ENCODE measurements at places on chromosomes 12 and 14. TPM values are rescaled to one million over a fixed set of nuclear protein-coding genes. Genes with fewer than 3 reads are reported as not detected.

DNA sequence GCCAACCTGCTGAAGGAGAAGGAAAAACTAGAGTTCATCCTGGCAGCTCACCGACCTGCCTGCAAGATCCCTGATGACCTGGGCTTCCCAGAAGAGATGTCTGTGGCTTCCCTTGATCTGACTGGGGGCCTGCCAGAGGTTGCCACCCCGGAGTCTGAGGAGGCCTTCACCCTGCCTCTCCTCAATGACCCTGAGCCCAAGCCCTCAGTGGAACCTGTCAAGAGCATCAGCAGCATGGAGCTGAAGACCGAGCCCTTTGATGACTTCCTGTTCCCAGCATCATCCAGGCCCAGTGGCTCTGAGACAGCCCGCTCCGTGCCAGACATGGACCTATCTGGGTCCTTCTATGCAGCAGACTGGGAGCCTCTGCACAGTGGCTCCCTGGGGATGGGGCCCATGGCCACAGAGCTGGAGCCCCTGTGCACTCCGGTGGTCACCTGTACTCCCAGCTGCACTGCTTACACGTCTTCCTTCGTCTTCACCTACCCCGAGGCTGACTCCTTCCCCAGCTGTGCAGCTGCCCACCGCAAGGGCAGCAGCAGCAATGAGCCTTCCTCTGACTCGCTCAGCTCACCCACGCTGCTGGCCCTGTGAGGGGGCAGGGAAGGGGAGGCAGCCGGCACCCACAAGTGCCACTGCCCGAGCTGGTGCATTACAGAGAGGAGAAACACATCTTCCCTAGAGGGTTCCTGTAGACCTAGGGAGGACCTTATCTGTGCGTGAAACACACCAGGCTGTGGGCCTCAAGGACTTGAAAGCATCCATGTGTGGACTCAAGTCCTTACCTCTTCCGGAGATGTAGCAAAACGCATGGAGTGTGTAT is 2.4 kb downstream of the FOS start:
- H3K27me3 ChIP-seq, result no peaks in the 10 kb centered on the region
- H3K27ac ChIP-seq, result no peak overlapping the region
- DNase-seq, result no peak
- H3K36me3 ChIP-seq, result peaks cover 9% of the 10 kb centered on the region
- peaks cover 11% of the 10 kb centered on the region for H3K4me1 ChIP-seq
- H3K4me3 ChIP-seq, result no peak overlapping the region

DNA sequence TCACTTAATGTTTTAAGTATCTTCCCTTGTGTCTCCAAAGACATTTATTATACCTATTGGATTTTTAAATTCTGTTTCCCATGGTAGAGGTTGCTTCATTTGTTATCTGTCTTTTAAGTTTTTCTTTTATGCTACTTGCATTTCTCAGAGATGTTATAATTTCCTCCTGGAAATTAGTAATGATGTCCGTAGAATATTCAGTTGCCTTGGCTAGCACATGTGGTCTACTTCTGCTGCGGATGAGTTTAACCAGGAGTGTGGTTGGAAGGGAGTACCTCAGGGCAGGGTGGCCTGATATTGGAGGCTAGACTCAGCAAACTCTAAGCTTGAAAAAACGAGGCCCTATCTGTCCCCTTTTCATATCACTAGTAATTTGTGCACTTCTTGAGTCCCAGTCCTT is 8.8 kb upstream of the EVL start:
- no peak overlapping the region for H3K4me3 ChIP-seq
- H3K36me3 ChIP-seq, result no peaks in the 10 kb centered on the region
- no peaks in the 10 kb centered on the region for H3K27me3 ChIP-seq
- peaks cover 9% of the 10 kb centered on the region for H3K4me1 ChIP-seq
- no peak overlapping the region for H3K27ac ChIP-seq

DNA sequence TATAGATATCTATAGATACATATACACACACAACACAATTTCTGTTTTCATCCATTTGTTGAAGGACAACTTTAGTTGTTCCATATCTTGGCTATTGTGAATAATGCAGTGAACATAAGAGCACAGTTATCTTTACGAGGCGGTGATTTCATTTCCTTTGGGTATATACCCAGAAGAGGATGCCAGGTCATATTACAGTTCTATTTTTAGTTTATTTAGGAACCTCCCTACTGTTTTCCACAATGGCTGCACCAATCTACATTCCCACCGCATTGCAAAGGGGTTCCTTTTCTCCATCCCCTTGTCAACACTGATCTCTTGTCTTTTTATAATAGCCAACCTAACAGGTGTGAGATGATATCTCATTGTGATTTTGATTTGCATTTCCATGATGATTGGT is 143.4 kb upstream of the ARHGAP5 start:
- peak overlapping the region; percentile 69 for H3K27ac ChIP-seq
- H3K4me1 ChIP-seq, result peaks cover 21% of the 10 kb centered on the region
- peak; percentile 76 for DNase-seq
- no peak overlapping the region for H3K4me3 ChIP-seq
- H3K36me3 ChIP-seq, result no peaks in the 10 kb centered on the region

Gene SLC17A8
- total RNA-seq, result not detected

DNA sequence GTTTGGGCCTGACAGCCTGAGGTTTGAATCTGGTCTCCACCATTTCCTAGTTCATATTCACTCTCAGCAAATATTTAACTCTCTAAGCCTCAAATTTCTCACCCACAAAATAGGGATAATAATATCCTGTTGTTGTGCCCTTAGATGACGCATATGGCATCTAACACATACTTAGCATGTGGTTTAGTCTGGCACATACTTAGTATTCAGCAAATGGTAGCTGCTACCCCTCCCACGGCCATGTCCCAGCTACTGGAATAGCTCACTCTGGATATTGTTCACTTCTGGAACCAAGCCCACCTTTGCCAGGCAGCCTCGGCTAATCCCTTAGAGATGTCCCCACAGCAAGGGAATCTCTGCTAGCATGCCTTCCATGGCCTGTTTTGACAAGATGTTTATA is 53.3 kb downstream of the BICD1 start:
- H3K4me3 ChIP-seq, result no peak overlapping the region
- H3K27ac ChIP-seq, result no peak overlapping the region
- H3K36me3 ChIP-seq, result no peaks in the 10 kb centered on the region
- H3K4me1 ChIP-seq, result peaks cover 7% of the 10 kb centered on the region
- DNase-seq, result no peak

Gene HDAC7
- total RNA-seq, result 252 TPM

Gene IFI27
- 126 TPM for total RNA-seq

Gene ABCC9
- not detected for total RNA-seq

GRCh38 chr12:120630104-120630892 is 10.1 kb upstream of the CABP1 start:
- peaks cover 6% of the 10 kb centered on the region for H3K27me3 ChIP-seq
- no peaks in the 10 kb centered on the region for H3K4me1 ChIP-seq
- no peak for DNase-seq
- H3K36me3 ChIP-seq, result no peaks in the 10 kb centered on the region
- H3K4me3 ChIP-seq, result no peak overlapping the region
- no peak overlapping the region for H3K27ac ChIP-seq

Gene CLEC12A
- total RNA-seq, result not detected

- no peak overlapping the region for H3K4me3 ChIP-seq
- H3K27ac ChIP-seq, result no peak overlapping the region
- H3K36me3 ChIP-seq, result no peaks in the 10 kb centered on the region
- no peak for DNase-seq
- H3K27me3 ChIP-seq, result no peaks in the 10 kb centered on the region
Measured at GRCh38 chr12:31899109-31899508, 60.1 kb upstream of the RESF1 start.

Gene NOVA1
- 3.3 TPM for total RNA-seq

GRCh38 chr12:43336962-43337555 is 214.9 kb downstream of the ADAMTS20 start:
- no peaks in the 10 kb centered on the region for H3K36me3 ChIP-seq
- peaks cover 31% of the 10 kb centered on the region for H3K4me1 ChIP-seq
- no peak overlapping the region for H3K4me3 ChIP-seq
- H3K27me3 ChIP-seq, result no peaks in the 10 kb centered on the region
- DNase-seq, result peak; percentile 51

GRCh38 chr12:57717846-57718640 is 20.5 kb downstream of the AGAP2 start:
- H3K27ac ChIP-seq, result no peak overlapping the region
- peaks cover 41% of the 10 kb centered on the region for H3K36me3 ChIP-seq
- no peak for DNase-seq
- no peak overlapping the region for H3K4me3 ChIP-seq

- H3K4me3 ChIP-seq, result no peak overlapping the region
- no peaks in the 10 kb centered on the region for H3K4me1 ChIP-seq
- H3K27me3 ChIP-seq, result no peaks in the 10 kb centered on the region
- no peak for DNase-seq
- no peak overlapping the region for H3K27ac ChIP-seq
- H3K36me3 ChIP-seq, result no peaks in the 10 kb centered on the region
Measured at GRCh38 chr12:14290951-14291350, 74.5 kb upstream of the ATF7IP start.

- H3K27me3 ChIP-seq, result no peaks in the 10 kb centered on the region
- no peak overlapping the region for H3K4me3 ChIP-seq
- no peak for DNase-seq
- H3K27ac ChIP-seq, result no peak overlapping the region
- H3K36me3 ChIP-seq, result no peaks in the 10 kb centered on the region
Measured at GRCh38 chr12:92440072-92440471, 262.7 kb upstream of the PLEKHG7 start.

DNA sequence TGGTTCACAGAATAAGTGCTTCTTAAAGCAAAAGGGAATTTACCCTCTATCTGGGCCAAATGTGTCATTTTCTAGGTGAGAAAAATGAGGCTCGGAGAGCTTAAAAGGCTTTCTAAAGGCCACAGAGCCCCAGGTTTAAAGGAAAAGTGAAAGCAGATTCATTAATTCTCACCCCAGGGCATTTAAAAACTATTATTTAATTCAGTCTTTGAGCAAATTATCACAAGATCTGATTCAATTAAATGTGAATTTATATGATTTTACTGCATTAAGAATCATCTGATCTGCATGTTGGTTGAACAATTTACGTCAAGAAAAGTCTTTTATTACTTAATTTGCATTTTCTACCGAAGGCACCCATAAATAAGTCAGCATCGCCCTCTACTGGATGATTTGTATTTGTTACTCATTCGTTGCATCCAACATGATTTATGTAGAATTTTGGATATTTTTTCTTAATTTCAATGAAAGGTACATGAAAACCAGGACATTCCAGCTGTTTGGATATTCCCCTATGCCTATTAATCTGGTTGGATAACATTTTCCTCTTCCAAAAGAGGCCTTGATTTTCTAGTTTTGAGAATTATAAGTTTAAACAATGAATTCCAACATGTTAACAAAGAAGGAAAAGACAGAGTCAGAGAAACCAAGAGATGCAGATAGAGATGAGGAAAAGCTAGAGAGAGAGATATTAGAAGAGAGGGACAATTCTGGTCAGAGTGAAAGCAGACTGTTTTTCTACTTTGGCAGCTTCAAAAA is 19.1 kb upstream of the DHRS7 start:
- H3K36me3 ChIP-seq, result no peaks in the 10 kb centered on the region
- peak; percentile 74 for DNase-seq
- H3K4me3 ChIP-seq, result peak overlapping the region; percentile 15
- H3K27ac ChIP-seq, result no peak overlapping the region

DNA sequence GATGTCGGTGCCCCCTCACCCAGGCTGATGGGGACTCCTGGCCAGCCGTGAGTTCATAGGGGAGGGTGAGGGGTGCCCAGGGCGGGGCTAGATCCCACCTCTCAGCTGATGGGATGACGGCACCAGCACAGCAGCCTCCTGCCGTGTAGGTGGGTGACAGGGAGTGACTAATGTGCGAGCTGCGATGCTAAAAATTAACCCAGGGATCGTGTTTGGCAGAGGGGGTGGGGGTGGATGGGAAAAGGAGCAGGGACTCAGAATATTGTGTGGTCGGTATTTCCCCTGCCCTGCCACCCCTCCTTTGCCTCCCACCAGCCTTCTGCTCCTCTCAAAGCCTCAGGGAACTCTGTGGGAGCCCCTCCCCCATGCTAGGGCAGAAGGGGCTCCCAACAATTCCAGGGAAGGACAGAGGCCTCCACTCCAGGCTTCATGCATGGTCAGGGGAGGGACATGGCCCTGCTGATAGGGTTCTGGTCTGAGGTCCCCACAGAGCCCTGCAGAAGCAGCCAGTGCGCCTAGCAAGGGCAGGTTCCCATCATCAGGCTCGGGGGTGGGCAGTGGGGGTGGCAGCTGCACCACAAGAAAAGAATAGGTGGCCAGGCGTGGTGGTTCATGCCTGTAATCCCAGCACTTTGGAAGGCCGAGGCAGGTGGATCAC is 12.5 kb downstream of the TAMALIN start:
- peaks cover 15% of the 10 kb centered on the region for H3K36me3 ChIP-seq
- H3K4me1 ChIP-seq, result peaks cover 19% of the 10 kb centered on the region
- no peak overlapping the region for H3K4me3 ChIP-seq
- no peaks in the 10 kb centered on the region for H3K27me3 ChIP-seq

DNA sequence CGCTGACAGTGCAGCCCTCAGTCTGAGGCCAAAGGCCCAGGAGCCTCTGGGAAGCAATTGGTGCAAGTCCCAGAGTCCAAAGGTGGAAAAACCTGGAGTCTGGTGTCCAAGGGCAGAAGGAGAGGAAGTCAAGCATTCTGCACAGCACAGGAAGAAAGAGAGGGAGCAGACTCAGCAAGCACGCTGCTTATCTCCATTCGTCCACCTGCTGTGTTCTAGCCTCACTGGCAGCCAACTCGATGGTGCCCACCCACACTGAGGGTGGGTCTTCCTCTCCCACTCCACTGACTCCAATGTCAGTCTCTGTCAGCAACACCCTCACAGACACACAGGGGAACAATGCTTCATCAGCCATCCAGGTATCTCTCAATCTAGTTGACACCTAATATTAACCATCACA is 38.8 kb downstream of the HELB start:
- no peak overlapping the region for H3K4me3 ChIP-seq
- no peak for DNase-seq
- peaks cover 3% of the 10 kb centered on the region for H3K36me3 ChIP-seq
- H3K27me3 ChIP-seq, result no peaks in the 10 kb centered on the region
- H3K27ac ChIP-seq, result no peak overlapping the region

GRCh38 chr12:49068879-49069506 is 786 bp downstream of the RHEBL1 start:
- no peaks in the 10 kb centered on the region for H3K27me3 ChIP-seq
- H3K27ac ChIP-seq, result peak overlapping the region; percentile 6
- H3K36me3 ChIP-seq, result no peaks in the 10 kb centered on the region
- no peak for DNase-seq

DNA sequence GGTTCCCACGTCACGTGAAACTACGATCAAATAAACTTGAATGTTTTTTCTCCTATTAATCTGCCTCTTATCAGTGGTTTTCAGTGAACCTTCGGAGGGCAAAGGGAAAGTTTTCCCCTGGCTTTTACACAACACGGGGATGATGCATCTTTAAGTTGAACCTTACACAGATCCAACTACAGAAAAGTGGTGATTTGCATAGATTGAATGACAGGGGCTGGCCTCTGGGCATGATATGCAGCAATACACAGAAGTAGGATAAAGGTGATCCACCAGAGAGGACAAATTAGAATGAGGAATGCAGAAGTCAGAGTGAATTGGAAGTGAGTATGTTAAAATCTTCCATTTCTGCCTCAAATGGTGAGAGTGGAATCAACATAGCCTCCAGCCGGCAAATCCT is 11.6 kb downstream of the GSG1 start:
- no peak overlapping the region for H3K4me3 ChIP-seq
- H3K4me1 ChIP-seq, result peaks cover 21% of the 10 kb centered on the region
- DNase-seq, result no peak
- no peaks in the 10 kb centered on the region for H3K27me3 ChIP-seq
- H3K27ac ChIP-seq, result no peak overlapping the region
- no peaks in the 10 kb centered on the region for H3K36me3 ChIP-seq

Gene RDH16
- total RNA-seq, result 0.09 TPM

Gene NAV3
- 37.8 TPM for total RNA-seq

Gene ASCL4
- total RNA-seq, result not detected

- H3K4me3 ChIP-seq, result no peak overlapping the region
- peak; percentile 41 for DNase-seq
- no peak overlapping the region for H3K27ac ChIP-seq
- H3K36me3 ChIP-seq, result no peaks in the 10 kb centered on the region
- H3K27me3 ChIP-seq, result no peaks in the 10 kb centered on the region
Measured at GRCh38 chr12:47188576-47189441, 109.0 kb upstream of the AMIGO2 start.
